GM23338 (cell line): ENCODE measurements at places on chromosomes 5 and 9.
A peak's percentile ranks its signal among the peaks of the same experiment; 100 is the strongest.

GRCh38 chr9:17970277-17970676 is 391.4 kb downstream of the SH3GL2 start:
- H3K36me3 ChIP-seq = no peaks in the 10 kb centered on the region
- H3K4me1 ChIP-seq = no peaks in the 10 kb centered on the region
- H3K27ac ChIP-seq = no peak overlapping the region
- no peaks in the 10 kb centered on the region for H3K27me3 ChIP-seq
- DNase-seq = no peak
- H3K4me3 ChIP-seq = no peak overlapping the region

GRCh38 chr5:102668220-102668932 is 86.7 kb upstream of the PAM start:
- no peaks in the 10 kb centered on the region for H3K36me3 ChIP-seq
- DNase-seq = peak; percentile 11
- no peak overlapping the region for H3K27ac ChIP-seq
- no peak overlapping the region for H3K4me3 ChIP-seq

DNA sequence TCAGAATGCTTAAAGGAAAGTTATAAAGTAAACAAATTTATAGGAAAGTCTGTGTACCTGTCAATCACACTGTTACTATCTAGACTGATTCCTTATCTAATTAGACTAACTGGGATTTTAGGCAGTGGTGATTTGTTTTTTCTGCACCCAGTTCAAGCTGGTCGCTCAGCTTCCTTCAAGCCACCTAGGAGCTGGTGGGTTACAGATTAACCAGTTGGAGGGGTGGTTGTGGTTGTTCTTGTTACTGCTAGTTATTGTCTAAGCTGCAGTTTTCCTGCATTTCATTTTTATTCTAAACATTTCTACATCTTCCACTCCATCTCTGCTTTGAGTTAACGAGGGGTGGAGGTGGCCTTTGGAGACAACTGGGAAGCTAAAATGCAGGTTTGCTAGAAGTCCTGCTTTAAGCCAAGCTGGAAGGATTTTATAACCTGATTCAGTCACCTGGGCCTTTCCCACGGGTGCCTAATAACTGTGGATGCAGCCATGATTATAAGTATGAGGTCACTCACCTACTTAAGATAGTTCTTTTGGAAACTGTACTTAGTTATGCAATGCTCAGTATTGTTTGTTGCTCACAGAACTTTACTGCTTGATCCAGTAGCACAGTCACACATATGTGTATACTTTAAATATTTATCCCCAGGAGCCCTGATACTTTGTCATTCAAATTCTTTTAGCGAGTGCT is 303.9 kb upstream of the DAP start:
- H3K4me1 ChIP-seq = peaks cover 16% of the 10 kb centered on the region; the same call in 1 of the 2 replicates
- no peaks in the 10 kb centered on the region for H3K27me3 ChIP-seq
- no peaks in the 10 kb centered on the region for H3K36me3 ChIP-seq
- H3K4me3 ChIP-seq = no peak overlapping the region
- H3K27ac ChIP-seq = no peak overlapping the region

DNA sequence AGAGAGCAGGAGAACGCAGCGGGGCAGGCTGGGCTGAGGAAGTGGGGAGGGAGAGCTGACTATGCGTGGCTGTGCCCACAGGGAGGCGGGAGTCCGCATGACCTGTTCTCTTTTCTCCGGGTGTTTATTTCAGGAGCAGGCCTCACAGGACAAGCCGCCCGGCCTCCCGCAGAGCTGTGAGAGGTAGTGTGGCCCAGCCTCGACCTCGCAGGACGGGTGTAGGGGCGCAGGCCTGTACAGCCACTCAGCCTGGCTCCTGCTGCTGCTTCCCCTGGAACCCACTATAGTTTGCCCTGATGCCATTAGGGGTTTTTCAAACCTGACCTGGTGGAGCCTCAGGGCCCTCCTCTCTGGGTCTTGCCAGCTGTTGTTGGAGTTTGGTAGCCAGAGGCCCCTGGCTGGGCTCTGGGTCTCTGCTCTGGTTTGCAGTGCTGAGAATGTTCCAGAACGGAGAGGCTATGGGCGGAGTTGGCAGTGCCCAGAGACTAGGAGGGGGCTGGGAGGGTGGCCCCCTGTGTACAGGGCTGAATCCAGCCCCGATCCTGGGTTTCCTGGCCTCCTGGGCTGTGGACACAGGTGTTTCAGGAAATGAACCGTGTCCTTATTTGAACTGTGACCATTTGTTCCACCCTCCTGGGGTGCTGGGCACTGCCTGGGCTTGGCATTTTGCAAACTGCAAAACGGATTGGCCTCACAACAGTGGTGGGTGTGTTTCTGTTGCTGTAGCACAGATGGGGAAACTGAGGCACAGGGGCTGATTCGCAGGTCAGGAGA is 78.8 kb downstream of the WNK2 start:
- H3K4me1 ChIP-seq = no peaks in the 10 kb centered on the region
- no peak overlapping the region for H3K4me3 ChIP-seq
- DNase-seq = no peak
- H3K27ac ChIP-seq = no peak overlapping the region
- peaks cover 3% of the 10 kb centered on the region; the same call in 1 of the 2 replicates for H3K36me3 ChIP-seq

DNA sequence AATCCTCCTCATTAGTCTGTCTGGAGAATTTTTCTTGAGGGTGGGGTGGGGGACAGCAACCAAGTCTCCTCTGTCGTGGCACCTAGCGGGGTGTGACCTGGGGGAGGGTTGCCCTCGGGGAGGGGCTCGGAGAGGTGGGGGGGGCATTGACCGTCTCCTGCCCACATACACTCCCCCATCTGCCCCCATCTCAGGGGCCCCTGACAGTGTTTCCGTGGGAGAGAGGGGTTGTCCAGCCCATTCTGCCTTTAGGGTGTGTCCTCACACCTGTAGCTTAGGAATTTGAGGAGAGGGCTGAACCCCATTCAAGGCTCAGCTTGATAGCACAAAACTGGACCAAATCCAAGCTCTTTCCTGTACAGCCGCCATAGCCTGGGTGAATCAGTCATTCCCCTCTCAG is 5.9 kb upstream of the CXXC5 start:
- no peaks in the 10 kb centered on the region for H3K36me3 ChIP-seq
- H3K27ac ChIP-seq = no peak overlapping the region
- H3K4me1 ChIP-seq = peaks cover 73% of the 10 kb centered on the region
- H3K4me3 ChIP-seq = no peak overlapping the region
- DNase-seq = no peak

DNA sequence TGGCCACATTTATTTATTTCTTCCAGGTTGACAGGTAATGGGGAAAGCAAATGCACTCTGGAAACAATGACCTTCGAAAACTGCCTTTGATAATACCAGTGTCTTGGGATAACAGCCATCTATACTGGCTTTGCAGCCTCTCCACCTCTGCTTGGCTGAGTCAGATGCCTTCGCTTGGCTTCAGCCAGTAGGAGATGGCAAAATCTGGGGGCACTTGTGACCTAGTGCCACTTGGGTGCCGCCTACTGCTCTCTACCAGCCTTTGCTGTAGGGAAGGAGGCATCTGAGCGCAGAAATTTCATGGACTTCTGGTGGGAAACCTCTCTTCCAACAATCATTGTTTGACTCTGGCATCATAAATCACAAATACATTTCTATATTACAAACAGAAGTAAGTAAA is 21.8 kb downstream of the FYB1 start:
- no peak overlapping the region for H3K27ac ChIP-seq
- no peaks in the 10 kb centered on the region for H3K4me1 ChIP-seq
- H3K36me3 ChIP-seq = no peaks in the 10 kb centered on the region
- DNase-seq = no peak
- H3K27me3 ChIP-seq = no peaks in the 10 kb centered on the region
- no peak overlapping the region for H3K4me3 ChIP-seq

- H3K27me3 ChIP-seq = no peaks in the 10 kb centered on the region
- peak; percentile 31 for DNase-seq
- no peak overlapping the region for H3K4me3 ChIP-seq
Measured at GRCh38 chr9:3648266-3648665, 122.5 kb upstream of the RFX3 start.

- no peak overlapping the region for H3K4me3 ChIP-seq
- H3K27me3 ChIP-seq = no peaks in the 10 kb centered on the region
- H3K36me3 ChIP-seq = no peaks in the 10 kb centered on the region
- no peak overlapping the region for H3K27ac ChIP-seq
Measured at GRCh38 chr5:175129121-175129520, 314.9 kb downstream of the DRD1 start.

DNA sequence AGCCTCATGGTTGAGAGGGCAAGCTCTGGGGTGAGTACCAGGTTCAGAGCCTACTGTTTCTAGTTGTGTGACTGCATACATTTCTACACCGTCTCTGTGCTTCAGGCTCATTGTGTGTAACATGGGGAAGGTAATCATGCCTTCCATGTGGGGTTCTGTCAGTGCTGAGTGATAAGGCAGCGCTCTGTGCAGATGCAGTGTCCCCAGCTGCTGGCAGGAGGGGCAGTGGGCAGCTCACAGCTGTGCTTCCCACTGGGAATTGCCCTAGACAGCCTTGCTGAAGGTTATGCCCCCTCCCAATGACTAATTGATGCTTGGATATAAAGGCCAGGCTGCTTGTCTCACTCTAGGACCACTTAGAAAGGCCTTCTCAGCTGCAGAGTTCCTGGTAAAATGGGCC is 121.8 kb upstream of the SAP30L start:
- DNase-seq = no peak
- no peaks in the 10 kb centered on the region for H3K4me1 ChIP-seq
- H3K36me3 ChIP-seq = no peaks in the 10 kb centered on the region

DNA sequence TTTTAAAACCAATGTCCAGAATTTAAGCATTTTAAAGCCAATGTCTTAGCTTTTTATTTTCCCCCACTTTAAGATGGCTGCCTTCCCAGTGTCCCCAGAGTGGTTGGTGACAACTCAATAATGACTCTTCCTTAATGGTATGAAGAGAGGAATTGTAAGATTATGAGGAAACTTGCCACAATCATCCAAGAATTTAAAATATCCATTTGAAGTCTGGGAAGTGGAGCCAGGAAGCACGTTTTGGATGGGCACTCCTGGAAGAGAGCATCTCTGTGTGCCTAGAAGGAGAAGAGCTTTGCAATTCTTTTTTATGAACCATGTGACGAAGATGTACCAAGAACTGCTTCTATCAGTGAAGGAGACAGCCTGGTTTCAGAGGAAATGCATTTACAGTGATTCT is 11.3 kb upstream of the IGFBPL1 start:
- H3K4me1 ChIP-seq = peaks cover 7% of the 10 kb centered on the region
- no peaks in the 10 kb centered on the region for H3K36me3 ChIP-seq
- no peak overlapping the region for H3K4me3 ChIP-seq
- H3K27me3 ChIP-seq = no peaks in the 10 kb centered on the region
- H3K27ac ChIP-seq = no peak overlapping the region

GRCh38 chr5:124126504-124127217 is 614.7 kb downstream of the CSNK1G3 start:
- H3K27me3 ChIP-seq = no peaks in the 10 kb centered on the region
- no peaks in the 10 kb centered on the region for H3K4me1 ChIP-seq
- DNase-seq = no peak
- no peaks in the 10 kb centered on the region for H3K36me3 ChIP-seq
- no peak overlapping the region for H3K27ac ChIP-seq

GRCh38 chr9:34125681-34126206 is 754 bp downstream of the DCAF12 start:
- peak overlapping the region; percentile 99 for H3K4me3 ChIP-seq
- no peaks in the 10 kb centered on the region for H3K27me3 ChIP-seq
- H3K27ac ChIP-seq = peak overlapping the region; percentile 94
- H3K4me1 ChIP-seq = peaks cover 10% of the 10 kb centered on the region
- peaks cover 14% of the 10 kb centered on the region; the same call in 1 of the 2 replicates for H3K36me3 ChIP-seq
- DNase-seq = peak; percentile 52

GRCh38 chr9:36665387-36665786 is 92.7 kb downstream of the MELK start:
- H3K36me3 ChIP-seq = peaks cover 8% of the 10 kb centered on the region; the same call in 1 of the 2 replicates
- no peaks in the 10 kb centered on the region for H3K27me3 ChIP-seq
- no peaks in the 10 kb centered on the region for H3K4me1 ChIP-seq
- H3K27ac ChIP-seq = no peak overlapping the region

GRCh38 chr5:95884511-95884910 is 62.0 kb upstream of the GLRX start:
- no peak for DNase-seq
- no peaks in the 10 kb centered on the region for H3K36me3 ChIP-seq
- no peak overlapping the region for H3K27ac ChIP-seq
- H3K27me3 ChIP-seq = no peaks in the 10 kb centered on the region
- H3K4me1 ChIP-seq = no peaks in the 10 kb centered on the region

- H3K4me3 ChIP-seq = no peak overlapping the region
- H3K4me1 ChIP-seq = no peaks in the 10 kb centered on the region
- no peak overlapping the region for H3K27ac ChIP-seq
- DNase-seq = no peak
- H3K27me3 ChIP-seq = no peaks in the 10 kb centered on the region
- H3K36me3 ChIP-seq = no peaks in the 10 kb centered on the region
Measured at GRCh38 chr5:171710451-171711024, 75.1 kb upstream of the SMIM23 start.

DNA sequence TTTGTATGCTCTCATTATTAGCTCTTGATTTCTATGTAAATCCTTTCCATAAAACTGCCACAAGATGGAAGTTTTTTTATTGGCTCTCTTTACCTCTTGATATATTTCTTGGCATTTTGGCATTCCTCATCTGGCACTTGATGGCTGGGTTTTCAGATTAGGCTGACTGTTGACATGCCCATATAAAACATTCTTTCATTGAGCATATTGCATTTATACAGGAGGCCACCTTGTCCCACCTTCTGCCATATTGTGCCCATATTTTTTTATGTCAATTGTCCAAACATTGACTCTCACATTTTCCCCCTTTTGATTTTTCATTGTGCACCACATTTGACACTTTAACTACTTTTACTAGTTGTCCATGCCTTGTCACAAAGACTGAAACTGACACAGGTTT is 182.9 kb downstream of the MEF2C start:
- peaks cover 35% of the 10 kb centered on the region for H3K4me1 ChIP-seq
- peaks cover 26% of the 10 kb centered on the region for H3K27me3 ChIP-seq
- H3K27ac ChIP-seq = no peak overlapping the region
- no peaks in the 10 kb centered on the region for H3K36me3 ChIP-seq
- no peak for DNase-seq

DNA sequence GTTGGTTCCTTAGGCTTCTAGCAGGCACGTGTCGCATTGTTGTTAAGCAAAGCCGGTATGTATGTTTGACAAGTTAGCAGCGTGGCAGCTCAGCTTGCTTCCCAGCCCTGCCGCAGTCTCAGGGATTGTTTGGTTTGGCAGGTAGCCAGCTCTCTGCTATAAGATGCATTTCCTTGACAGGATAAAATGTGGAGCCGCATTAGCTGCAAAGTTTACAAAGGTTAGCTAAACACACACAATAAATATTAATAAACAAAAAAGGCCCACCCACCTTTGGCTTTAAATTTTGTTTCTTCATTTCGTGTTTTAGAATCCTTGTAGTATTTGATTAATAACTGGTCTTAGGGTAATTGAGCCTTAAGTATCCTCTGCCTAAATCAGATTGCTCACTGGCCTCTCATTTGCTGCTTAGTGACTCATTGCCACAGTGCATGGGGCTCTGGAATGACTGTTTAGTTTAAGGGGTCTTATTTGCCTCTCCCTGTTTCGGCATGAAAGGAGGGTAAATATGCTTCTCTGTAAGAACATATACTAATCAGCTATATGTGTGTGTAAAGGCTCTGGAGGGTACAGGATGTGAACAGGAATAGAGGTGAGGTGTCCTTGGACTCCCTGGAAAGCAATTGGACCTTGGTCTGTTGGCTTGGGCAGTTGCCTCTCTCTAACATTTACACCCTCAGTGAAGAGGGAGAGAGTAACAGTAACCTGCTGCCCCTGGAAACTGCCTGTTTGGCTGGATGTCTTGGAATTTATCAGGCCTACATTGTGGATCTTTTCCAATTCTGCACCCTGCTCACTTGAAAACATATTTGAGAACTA is 122.0 kb downstream of the GDNF start:
- no peaks in the 10 kb centered on the region for H3K36me3 ChIP-seq
- no peak overlapping the region for H3K27ac ChIP-seq
- H3K4me1 ChIP-seq = peaks cover 25% of the 10 kb centered on the region; the same call in 1 of the 2 replicates
- no peaks in the 10 kb centered on the region for H3K27me3 ChIP-seq
- H3K4me3 ChIP-seq = no peak overlapping the region
